ENCODE measurements at places on chromosomes 6 and 20.

- no peak for DNase-seq
These were observed 40.6 kb upstream of the SMIM28 start for GRCh38 chr6:138337076-138337475.

- DNase-seq, result peak; percentile 84
These were observed 166.5 kb upstream of the MYLIP start for GRCh38 chr6:15962449-15962764.

DNA sequence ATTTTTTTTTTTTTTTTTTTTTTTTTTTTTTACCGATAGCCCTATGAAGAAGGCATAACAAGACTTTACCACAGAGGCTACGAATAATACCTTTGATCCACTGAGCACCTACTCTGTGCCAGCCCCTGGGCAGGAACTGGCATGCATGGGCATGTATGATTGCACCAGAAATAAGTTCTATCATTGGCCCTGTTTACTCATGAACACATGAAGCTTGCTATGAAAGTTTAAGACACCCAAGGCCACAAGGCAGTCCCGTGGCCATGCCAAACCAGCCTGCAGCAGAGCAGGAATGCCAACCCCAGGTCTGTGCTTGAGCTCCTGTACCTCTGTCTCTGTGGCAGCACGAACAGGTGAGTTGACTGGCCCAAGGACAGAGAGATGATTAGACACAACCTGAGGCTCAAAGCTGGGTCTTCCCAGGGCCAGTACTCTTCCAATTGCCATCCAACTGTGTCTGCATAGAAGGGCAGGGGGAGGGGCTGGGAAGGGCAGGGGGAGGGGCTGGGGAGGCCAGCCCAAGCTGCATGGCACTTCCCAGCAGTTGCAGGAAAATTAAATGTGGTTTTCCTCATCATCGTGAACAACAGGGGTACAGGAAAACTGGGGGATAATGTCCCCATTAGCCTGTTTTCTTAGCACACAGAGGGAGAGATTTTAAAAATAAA is 63.5 kb downstream of the LRFN2 start:
- no peak for DNase-seq

GRCh38 chr6:161422710-161423680 is 149.1 kb upstream of the AGPAT4 start:
- DNase-seq, result peak; percentile 45

GRCh38 chr20:3071610-3072529 is at the start of gene OXT:
TSS of gene OXT (plus strand) at chr20:3071620. CDS start at chr20:3071656, 36 bp downstream.
- DNase-seq, result peak; percentile 50

GRCh38 chr6:82904257-82904656 is 161.4 kb downstream of the UBE3D start:
- no peak for DNase-seq

DNA sequence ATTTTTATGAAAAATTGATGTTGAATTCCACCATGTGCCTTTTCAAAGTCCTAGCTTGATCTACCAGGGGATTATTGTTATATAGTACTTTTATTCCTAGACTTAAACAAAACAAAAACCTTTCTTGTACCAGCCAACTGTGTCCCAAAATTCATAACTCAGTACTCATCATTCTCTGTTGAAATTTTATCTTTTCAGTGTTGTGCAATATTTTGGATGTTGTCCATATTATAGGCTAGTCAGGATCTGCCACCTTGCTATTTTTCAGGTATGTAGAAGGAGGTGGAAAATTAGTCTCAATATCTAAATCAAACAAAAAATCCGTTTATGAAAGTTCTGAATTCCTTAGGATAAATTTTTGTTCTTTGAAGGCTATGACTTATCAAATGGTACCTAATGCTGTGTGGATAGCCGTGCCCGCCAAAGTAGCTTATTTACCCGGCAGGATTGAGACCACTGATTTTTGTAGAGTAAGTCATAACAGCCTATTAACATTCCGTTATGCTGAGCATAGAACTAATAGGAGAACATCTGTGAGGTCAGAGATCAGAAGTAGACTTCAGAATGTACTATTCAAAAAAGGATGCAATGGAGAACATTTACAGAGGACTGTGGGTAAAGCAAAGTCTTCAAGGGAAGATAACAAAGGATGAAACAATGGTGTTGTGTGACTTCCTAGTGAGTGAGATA is 304.7 kb downstream of the SOX4 start:
- no peak for DNase-seq

GRCh38 chr6:121726596-121726995 is 291.1 kb downstream of the GJA1 start:
- DNase-seq, result no peak
